T-helper 2 cell treated with Interferon-gamma antibody and Interleukin-4, amounts not matched to agents 5 μg/mL and 100 μg/mL, for 36 hours (primary cell): ENCODE measurements at places on chromosomes 1 and 21.

- no peak for DNase-seq
Measured at GRCh38 chr21:35468991-35469390, 419.9 kb upstream of the RUNX1 start.

DNA sequence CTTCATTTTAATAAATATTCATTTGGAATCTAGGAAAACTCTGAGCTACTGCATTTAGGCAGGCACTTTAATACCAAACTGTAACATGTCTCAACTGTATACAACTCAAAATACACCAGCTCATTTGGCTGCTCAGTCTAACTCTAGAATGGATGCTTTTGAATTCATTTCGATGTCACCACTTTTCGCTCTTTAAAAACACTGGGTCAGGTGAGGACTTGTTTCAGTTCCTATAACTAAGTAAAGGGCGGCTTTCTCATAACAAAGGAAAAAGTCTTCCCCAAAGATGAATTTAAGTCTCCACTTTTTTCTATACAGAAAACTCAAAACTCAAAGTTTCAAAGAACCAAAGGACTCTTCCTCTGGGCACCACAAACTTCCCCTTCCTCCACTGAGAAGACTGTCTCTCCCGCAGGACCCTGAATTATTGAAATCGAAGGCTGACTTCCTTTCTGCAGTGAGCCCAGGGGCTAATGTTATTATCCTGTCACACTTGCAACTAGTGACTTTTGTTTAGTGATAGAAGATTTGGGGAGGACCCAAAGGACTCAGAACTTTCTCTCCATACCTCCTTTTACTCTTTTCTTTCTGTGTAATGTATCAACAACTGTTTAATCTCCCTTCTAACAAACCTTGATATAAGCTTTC, 9.7 kb upstream of the DHX9 start:
- no peak for DNase-seq

- DNase-seq = no peak
Measured at GRCh38 chr1:197272791-197273190, 4.7 kb downstream of the CRB1 start.

DNA sequence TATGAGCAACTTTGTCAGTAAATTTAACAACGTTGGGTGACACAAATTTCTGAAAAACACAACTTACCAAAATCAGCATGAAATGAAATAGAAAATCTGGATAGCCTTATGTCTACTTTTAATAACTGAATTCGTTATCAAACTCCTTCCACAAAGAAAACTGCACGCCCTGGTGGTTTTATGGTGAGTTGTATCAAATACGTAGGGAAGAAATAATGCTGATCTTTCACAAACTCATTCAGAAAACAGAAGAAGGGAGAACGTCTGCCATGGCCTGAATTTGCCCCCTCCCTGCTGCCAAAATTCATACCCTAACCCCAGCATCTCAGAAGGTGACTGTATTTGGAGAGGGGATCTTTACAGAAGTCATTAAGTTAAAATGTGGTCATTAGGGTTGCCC, 50.0 kb upstream of the COL18A1 start:
- no peak for DNase-seq

DNA sequence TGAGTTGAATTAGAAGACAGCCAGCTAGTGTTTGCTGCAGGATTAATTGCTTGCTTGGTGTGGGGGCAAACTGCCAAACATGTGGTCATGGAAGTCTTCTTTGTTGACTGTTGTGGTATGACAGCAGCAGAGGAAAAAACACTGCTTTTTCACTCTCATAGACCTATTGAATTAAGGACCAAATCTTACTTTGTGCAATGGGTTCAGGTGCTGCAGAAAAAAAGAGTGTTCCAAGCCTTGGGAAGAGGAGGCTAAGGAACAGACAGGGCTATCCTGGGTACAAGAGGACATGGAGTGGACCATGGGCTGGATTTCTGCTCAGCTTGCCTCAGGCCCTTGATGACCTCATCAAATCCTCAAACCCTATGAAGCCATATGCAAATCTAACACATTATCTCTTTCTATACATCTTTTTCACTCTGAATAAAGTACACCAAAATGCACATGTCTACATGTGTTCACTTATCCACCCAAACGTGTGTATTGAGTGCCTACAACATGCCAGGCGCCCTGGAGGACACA, 61.5 kb downstream of the SIPA1L2 start:
- no peak for DNase-seq

DNA sequence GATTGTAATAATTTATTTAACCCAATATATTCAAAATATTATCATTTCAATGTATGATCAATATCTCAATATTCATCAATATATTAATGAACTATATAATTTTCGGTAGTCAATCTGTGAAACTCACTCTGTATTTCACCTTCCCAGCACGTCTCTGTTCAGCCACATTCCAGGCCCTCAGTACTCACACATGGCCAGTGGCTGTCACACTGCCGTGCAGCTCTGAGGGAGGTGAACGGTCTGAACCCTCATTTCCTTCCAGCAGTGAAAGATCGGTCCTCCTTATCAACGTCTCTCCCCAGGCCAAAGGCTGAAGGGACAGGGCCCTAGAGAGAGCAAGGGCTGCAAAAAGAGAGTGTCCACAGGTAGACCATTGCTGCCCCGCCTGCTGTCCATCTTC, 39.5 kb upstream of the ZNF124 start:
- no peak for DNase-seq

DNA sequence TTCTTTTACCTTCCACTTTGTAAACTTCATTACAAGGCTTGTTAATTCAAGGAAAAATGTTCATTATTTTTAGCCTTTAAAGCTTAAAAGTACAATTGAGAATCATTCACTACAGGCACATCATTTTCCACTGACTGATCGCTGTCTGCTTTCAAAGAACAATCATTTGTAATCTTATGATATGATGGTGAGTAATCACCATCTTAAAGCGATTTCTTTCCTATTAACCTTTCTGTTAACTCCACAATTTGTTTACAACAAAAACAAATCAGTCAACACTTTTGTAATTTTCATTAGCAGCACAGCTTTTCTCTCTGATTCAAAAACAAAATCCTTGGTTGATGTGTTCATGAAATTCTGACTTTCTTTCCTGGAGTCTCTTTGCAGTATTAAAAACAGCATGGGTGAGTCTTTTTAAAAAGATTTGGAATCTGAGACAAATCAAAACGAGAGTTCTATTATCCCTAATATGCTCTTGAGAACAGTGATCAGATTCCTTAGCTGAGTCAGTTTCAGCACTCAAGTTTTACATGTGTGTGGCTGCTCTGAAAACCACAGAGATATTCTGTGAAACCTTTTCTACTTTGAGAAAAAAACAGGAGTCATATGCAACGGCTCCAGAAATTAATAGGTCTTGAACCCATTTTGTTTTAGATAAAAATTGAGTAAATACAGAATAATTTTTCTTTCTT, 145.8 kb upstream of the TMPRSS15 start:
- DNase-seq = no peak

DNA sequence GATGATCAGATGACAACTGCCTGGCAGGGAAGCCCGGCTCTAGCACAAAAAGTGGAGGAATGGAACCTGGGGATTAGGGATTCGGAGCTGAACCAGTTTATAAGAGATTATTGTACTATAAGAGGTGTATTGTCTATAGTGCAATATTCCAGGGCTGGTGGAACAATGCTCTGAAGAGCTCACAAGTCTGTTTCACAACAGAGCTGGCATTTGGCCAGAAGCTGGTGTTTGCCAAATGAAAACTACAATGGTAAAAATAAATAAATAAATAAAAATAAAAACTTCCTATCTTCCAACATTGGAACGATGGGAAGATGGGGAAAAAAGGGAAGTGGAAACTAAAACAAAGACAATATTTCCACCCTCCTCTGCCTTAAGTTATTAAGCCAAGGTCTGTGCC, 73.5 kb downstream of the CHODL start:
- DNase-seq = no peak

- DNase-seq = no peak
Measured at GRCh38 chr21:32753818-32754585, 17.6 kb downstream of the PAXBP1 start.

DNA sequence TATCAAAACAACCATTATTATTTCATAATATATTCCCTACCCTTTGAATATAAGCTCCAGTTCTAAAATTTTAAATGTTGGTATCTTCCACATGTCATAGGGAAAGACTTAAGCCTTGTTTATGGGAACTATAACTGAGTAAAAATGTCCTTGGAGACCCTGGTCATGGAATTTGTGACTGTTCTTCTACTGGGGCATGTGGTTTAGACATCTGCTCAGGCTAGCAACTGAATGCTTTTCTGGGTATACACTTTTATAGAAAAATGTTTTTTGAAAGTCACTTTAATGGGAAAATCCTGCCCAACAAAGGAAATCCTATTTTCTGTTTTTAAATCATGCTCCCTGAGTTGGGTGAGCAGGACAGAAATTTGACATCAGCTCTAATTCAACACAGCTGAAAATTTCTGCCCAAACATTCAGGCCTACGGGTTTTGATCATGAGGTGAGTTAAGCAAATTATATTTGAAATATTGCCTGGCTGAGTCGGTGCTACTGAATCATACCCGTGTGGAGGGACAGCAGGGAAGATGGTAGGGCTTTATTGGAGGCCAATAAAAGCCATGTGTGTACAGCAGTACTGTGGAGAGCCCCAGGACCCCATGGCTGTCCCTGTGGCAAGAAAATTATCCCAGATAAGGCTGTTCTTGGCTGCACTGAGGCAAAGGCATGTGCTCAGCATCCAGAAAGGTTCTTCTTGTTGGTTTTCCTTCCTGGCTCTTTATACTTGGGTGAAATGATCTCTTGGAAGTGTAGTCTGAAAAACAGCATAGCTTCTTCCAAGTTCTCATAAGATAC, 391.8 kb downstream of the DISC1 start:
- no peak for DNase-seq

GRCh38 chr1:37752213-37752582, 12.7 kb downstream of the EPHA10 start:
- no peak for DNase-seq

- no peak for DNase-seq
Measured at GRCh38 chr1:202105571-202106339, 17.0 kb upstream of the GPR37L1 start.

- DNase-seq = no peak
Measured at GRCh38 chr1:112793631-112794565, 78.8 kb upstream of the PPM1J start.

DNA sequence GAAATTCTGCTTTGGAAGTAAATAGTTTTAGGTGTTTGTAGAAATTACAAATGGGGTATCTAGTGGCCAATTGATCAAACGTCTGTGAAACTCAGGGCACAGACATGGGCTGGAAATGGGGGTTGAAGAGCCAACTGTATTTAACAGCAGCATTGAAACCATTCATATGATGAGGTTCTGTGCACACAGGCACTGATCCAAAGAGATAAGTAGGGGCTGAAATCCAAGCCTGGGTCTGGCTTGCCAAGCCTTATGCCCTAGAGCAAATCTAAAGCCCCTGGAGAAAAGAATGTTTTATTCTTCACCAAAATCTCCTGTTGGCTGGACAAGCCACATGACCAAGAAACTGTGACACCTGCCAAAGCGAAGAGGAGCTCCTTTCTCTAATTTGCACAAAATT, 67.6 kb upstream of the ST6GALNAC5 start:
- DNase-seq = no peak

- no peak for DNase-seq
Measured at GRCh38 chr1:95168761-95169351, 51.7 kb downstream of the TLCD4 start.

DNA sequence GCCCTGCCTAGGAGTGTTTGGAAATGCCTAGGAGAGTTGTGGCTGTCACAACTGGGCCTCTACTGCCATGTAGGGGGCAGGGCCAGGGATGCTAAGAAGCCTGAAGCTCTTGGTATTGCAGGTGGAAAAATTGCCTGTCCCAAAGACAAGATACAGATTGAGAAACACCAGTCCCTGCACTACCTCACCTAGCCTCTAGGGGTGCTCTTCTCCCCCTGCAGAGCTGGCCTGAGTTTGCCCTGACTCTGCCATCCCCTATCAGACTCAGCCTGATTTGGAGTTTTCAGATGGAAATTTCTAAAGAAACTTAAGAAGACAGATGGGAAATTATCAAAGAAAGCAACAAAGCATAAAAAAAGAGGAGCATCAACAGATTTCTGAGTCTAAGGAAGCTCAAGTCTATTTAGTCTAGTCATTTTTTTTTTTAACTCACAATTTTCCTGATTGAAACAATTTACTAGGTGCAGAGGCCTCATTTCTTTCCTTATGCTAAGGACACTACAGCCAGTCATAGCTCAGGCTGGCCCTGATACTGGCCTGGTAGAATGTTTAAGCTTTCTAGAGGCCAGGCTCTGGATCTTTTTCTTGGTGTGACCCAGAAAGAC, 61.4 kb upstream of the LRRN2 start:
- peak; percentile 25 for DNase-seq

- no peak for DNase-seq
Measured at GRCh38 chr1:155695072-155695471, 6.2 kb downstream of the DAP3 start.

DNA sequence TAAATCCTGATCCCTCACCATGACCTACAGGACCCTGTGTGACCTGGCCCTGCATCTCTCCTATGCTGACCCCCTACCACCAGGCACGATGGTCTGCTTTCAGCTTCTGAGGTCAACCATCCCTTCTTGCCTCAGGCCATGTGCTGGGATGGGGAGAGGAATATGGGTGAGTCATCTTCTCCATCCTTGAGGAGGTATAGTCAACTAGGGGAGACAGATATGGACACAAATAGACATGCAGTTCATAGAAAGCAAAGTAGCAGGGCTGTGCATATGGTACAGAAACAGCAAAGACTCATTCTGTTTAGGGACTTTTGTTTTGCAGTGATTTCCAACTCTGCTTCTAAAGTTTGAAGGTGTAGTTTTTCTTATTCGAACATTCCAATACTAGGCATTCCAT, 250.8 kb upstream of the FGGY start:
- no peak for DNase-seq

DNA sequence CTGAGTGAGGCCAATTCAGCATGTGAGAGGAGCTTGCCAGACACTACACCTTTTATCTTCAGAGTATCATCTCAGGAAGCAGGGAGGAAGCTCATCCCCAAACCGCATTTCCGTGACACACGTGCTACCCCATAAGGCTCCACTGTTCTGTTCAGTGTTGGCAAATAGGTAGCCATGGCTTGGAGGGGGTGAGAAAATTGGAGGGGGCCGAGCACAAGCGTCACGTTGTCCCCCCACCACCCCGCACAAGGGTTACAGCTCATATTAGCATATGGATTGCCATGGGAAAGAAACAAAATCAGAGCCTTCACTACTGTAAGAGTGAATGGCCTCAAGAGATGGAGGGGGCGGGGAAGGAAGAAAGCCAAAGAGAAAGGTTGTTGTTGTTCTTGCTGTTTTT, 46.7 kb downstream of the OLIG1 start:
- no peak for DNase-seq

DNA sequence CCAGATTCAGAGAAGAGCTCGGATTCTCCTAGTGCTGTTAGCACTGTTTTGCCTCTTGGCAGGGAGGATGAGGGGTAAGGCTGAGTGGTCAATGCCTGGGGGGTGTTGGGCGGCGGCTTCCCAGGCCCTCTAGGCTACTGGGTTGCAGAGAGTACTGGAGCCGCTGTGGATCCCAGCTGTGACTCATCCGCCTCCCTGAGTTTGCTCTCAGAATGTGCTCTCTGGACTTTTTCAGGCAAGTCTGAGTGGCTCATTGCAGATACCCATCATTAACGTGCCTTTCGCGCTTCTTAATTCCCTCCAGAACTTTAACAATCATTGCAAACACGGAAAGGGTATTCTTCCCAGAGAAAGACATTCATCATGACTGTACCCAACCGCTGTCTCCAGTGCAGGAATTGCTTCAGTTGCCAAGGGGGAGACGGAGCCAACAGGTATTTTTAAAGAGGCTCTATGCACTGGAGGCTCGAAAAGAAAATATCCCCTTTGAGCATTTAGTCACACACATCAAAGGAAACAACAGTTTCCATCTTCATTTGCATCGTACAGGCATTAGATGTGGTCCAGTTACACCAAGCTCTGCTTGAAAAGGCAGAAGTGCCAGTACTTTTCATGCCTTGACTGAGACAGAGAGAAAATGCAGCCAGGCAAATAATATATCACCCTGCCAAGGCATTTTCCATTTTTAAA, 14.4 kb upstream of the CAMTA1 start:
- DNase-seq = no peak
